ENCODE measurements at places on chromosomes 1 and 21.

DNA sequence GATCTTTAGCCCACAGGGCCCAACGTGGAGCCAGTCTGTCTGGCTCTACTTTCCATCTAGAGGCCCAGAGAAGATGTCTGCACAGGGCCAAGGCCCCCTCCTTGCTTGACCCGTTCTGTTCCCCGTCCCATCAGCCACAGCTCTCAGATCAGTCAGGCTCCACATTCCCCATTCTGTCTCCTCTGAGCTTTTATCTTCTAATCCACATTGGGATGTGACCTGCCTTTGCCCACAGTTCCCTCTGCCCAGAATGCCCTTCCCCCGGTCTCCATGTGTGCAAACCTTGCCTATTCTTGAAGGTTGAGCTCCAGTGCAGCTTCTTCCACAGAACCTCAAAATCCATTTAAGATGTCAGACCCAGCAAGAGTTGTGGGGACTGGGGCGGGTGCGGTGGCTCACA, 53.3 kb upstream of the WASF2 start:
- no peak for DNase-seq

GRCh38 chr21:44024887-44025353, 12.8 kb downstream of the TRAPPC10 start:
- DNase-seq, result no peak

DNA sequence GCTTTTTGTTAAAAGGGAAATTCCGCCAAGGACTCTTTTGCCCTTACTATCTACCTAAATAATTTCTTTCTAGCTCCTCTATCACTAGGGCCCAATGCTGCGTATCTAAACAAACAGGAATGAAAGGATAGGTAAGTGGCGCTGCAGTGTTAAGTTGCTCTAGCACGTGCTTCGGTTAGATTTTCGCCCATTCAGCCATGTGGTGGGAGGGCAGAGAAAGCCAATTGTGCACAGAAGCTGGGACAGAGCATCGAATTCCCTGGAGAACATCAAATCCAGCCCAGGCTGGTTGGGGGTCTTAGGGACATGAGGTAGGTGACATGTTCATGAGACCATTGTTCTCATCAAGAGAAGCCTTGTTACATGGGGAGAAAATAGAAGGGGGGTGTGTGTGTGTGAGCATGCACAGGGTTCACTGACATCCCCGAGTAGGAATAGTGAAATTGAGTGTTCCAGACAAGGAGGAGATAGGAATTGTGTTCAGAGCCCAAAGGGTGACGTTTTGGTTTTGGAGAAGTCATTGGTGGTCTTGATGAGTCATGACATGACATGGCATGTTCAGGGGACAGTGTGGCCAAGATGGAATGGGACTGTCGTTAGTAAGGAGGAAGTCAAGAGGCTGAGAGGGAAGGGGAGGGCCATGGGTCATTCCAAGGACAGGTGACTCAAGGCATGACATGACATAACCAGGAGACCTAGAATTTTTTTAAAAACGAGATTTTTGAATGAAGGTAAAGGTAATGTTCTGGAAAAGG, 107.1 kb downstream of the TLR5 start:
- no peak for DNase-seq

DNA sequence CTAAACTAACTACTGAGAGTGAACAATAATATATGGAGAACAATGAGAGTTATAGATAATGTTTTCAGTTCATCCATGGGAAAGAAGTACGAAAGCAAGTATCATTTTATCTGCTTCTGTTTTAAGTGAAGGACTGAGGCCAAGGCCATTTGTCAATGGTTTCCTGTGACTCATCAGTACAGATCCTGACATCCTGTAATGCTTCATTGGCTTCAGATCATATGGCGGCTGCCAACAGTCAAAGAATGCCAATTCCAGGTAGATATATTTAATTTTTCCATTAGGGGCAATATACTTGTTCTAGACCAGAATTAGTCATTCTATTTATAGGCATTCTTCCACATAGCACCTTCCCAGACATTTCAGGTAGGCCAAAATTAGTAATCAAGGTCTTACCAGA, 97.3 kb downstream of the USH2A start:
- no peak for DNase-seq

- no peak for DNase-seq
These were observed 63.6 kb downstream of the MAP3K21 start for GRCh38 chr1:233390842-233391737.

- DNase-seq, result peak; percentile 62
These were observed 45.8 kb upstream of the DMRTB1 start for GRCh38 chr1:53413175-53414001.

DNA sequence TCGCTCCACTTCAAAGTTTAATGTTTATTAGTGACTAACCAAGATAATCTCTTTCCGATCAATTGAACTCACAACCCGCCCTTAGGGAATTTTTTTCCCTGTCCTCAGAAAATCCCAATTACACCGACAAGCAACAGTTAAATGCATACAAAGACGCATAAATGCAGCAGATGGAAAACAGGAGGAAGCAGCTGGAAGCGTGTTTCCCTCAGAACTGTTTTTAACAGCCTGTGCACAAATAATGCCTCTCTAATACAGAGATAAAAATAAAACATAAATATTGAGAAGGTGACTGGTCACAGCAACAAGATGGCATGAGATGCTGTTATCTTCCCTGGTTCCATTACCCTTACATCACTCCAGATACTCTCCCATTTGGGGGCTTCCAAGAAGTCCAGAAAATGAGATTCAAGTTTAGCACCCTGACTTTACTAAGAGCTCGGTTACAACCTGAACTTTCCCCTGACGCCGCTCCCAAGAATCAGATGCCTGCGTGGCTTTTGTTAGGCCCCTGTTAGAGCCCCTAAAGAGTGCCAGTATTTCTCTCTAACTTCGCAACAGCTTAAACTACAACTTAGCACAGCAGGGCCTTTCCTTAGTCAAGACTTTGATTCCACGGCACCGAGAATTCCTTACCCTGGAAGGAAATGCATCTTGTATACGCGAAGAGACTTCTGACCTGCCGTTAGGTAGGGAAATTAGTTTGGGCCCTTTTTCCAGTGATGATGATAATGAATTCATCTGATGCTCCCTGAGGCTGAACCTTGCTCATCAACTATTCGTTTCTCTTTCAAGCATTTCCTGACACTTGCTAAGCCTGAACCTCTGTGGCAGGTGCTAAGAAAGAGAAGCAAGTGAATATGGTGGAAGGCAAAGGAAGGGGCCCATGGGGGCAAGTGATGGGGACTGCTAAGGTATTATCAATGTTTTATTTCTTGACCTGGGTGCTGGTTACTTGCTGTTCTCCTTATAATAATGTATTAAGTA, 137.7 kb upstream of the SMYD2 start:
- no peak for DNase-seq

DNA sequence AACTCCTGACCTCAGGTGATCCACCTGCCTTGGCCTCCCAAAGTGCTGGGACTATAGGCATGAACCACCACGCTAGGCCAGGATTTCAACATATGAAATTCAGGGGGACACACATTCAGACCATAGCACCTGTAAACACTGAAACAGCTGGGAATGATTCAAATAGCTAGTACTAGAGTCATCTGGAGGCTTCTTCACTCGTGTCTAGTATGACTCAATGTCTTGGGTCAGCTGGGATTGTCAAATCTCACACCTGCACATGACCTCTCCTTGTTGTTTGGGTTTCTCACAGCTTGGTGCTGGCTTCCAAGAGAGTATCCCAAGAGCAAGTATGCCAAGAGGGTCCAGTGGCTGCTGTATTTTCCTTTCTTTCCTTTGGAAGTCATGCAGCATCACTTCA, 75.1 kb downstream of the PGM1 start:
- DNase-seq, result no peak

GRCh38 chr21:42688841-42689371, 35.5 kb downstream of the PDE9A start:
- DNase-seq, result no peak

- no peak for DNase-seq
These were observed 2.8 kb downstream of the FCRL6 start for GRCh38 chr1:159804924-159805323.

- DNase-seq, result no peak
These were observed 186.0 kb downstream of the LEPR start for GRCh38 chr1:65606426-65606825.

DNA sequence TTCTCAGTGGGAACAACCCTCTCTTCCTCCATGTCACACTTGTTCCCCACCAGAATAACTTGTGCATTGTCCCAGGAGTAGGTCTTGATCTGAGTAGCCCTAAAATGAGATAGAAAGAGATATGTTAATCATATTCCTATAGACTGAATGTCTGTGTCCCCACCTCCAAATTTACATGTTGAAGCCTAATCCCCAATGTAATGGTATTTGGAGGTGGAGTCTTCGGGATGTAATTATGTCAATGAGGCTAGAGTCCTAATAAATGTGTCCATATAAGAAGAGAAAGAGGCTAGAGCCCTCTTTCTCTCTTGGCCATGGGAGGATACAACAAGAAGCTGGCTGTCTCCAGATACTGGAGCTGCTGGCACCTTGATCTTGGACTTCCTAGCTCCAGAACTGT, 54.8 kb upstream of the NRDC start:
- no peak for DNase-seq

- DNase-seq, result no peak
These were observed 86.1 kb downstream of the CLSTN1 start for GRCh38 chr1:9737671-9738070.

GRCh38 chr1:54318246-54318814, 87.9 kb downstream of the SSBP3 start:
- no peak for DNase-seq

GRCh38 chr1:183635099-183635605, 431 bp downstream of the ARPC5 start:
- peak; percentile 35 for DNase-seq

DNA sequence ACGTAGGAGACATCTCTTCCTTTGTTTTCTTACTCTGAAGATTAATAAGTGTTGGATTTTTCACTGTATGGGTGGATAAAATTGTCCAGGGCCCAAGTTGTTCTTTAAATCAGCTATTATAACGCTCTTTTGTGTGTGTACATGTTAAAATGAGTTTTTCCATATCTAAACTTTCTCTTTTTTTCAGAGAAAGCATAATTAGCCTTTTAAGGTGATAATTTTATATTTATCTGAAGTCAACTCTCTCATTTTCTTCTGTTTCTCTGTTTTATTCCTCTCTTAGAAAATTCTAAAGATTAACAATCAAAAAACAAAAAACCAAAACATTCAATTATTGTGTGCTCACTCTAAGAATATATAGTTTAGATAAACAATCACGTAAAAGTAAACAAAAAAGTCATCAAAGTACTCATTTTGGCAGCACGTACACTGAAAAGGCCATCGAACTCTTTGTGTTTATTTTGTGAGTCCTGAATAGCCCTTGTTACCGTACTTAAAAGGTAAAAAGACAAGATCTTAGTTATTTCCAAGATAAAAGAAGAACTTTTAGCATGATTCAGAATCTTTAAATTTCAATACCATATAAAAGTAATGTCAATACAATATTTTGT, 7.2 kb upstream of the CDC73 start:
- DNase-seq, result no peak

DNA sequence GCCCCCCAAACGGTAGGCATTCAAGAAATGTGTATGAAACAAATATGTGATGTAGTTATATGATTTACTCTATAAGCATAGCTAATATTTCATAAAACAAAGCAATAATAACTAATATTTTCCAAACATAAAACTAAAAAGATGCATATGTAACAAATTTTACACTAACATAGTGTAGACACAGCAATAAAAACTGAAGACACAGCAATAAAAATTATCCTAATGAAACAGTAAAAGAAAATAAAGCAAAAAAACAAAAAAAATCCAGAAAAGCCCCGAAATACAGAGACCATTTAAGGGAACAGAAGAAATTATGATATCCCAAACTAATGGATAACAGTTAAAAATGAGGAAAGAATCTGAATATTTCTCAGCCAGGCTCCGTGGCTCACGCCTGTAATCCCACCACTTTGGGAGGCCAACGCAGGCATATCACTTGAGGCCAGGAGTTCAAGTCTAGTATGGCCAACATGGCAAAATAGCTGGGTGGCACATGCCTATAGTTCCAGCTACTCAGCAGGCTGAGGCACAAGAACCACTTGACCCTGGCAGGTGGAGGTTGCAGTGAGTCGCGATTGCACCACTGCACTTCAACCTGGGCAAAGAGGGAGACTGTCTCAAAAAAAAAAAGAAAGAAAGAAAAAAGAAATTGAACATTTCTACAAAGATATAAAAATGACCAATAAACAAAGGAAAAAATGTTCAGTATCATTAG, 38.2 kb upstream of the PSMG1 start:
- no peak for DNase-seq

DNA sequence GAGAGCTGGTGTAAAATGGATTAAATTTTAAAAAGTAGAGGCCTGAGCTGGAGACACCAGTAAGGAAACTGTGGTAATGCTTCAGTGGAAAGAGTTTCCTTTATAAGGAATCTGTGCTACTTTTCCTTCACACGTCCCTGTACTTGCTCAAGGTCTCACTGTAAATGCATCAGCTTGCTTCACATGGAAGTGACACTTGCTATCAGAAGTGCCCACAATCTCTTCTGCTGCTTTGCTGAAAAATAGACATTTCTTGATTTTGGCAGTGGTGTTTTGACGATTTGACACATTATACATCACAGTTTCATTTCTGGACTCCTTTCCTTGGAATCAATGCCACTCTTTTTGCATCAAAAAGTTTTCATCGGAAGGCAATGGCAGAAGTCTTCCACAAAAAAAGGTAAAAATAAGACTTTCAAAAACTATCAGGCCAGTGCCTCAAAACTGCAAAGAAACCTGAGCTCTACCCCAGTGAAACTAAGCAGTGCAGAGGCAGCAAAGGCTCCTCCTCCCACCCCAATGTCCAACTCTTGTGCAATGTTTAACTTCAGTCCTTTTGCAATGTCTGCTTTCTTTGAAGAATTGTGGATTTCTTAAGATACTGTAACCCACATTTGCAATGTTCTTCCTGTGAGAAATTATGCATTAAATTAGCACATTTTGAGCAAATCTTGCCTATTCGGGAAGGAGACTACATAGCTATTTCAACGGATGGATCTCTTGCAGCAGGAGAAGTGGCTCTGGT, 18.4 kb upstream of the TSPAN2 start:
- no peak for DNase-seq

- no peak for DNase-seq
These were observed 71.8 kb downstream of the PBX1 start for GRCh38 chr1:164630626-164631396.

- DNase-seq, result no peak
These were observed 143.7 kb downstream of the KCNT2 start for GRCh38 chr1:196464480-196464941.

GRCh38 chr1:243638186-243638585, 211.9 kb downstream of the AKT3 start:
- no peak for DNase-seq
